T-helper 2 cell (primary cell): ENCODE measurements at places on chromosomes 11 and 22.

DNA sequence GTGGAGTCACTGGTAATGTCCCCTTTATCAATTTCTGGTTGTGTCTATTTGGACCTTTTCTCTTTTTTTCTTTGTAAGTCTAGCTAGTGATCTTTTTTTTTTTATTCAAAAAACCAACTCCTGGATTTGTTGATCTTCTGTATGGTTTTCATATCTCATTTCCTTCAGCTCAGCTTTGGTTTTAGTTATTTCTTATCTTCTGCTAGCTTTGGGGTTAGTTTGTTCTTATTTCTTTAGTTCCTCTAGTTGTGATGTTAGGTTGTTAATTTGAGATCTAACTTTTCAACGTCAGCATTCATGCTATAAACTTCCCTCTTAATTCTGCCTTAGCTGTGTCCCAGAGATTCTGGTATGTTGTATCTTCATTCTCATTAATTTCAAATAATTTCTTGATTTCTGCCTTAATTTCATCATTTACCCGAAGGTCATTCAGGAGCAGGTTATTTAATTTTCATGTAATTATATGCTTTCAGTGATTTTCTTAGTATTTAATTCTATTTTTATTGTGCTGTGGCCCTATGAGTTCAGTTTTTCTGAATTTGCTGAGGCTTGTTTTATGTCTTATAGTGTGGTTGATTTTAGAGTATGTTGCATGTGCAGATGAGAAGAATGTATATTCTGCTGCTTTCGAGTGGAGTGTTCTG is 29.0 kb downstream of the PI4KA start:
- DNase-seq, result no peak

- no peak for DNase-seq
These were observed 1.3 kb downstream of the TCN1 start for GRCh38 chr11:59865031-59865430.

- DNase-seq, result no peak
These were observed 12.7 kb downstream of the BLID start for GRCh38 chr11:122103321-122103720.

DNA sequence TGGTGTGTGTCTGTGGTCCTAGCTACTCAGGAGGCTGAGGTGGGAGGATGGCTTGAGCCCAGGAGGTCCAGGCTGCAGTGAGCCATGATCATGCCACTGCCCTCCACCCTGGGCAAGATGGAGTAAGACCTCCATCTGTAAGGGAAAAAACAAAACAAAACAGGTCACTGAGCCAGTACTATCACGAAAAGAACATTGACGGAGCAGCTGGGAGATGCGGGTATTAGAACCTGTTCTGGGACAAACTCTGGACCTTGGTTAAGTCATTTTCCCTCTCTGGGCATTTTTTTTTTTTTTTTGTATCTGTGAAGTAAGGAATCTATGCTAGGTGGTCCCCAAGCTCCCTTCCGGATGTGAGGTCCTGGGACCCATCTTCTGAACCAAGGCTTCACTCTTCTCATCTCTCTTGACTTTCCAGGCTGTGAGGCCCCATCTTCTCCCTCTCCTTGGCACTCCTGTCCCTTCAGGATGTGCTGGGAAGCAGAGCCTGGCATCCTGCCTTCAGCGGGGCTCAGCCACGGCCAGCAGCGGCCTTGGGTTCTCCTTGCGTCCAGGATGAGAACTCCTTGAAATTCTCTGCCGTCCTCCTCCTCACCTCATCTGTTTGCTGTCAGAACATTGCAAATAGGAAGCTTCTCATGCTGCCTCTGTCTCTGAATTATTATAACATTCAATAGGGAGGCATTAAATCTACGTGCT is 130.8 kb downstream of the GRIK4 start:
- DNase-seq, result no peak

- DNase-seq, result no peak
These were observed 36.1 kb downstream of the UBASH3B start for GRCh38 chr11:122691549-122692150.

GRCh38 chr11:100920593-100920992 is 209.0 kb downstream of the PGR start:
- DNase-seq, result no peak

DNA sequence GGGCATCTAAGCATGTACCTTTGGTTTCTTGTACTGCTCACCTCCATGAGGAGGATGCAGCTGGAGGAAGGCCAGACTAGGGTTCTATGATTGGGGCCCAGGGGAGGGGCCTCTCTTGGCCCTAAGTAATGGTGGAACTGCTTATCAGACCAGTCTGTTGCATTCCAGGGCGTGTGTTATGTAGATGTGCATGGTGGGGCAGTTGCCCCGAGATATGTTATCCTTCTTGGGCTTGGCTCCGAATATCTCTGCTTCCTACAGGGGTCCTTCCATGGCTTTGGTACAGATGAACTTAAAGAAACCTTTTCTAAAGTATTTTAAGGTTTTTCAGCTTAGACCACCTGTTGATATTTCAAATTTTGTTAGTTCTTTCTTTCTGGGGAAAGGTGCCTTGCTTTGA is 126.0 kb downstream of the SWAP70 start:
- no peak for DNase-seq

- DNase-seq, result no peak
These were observed 143.4 kb downstream of the FCHSD2 start for GRCh38 chr11:72998676-72999075.

DNA sequence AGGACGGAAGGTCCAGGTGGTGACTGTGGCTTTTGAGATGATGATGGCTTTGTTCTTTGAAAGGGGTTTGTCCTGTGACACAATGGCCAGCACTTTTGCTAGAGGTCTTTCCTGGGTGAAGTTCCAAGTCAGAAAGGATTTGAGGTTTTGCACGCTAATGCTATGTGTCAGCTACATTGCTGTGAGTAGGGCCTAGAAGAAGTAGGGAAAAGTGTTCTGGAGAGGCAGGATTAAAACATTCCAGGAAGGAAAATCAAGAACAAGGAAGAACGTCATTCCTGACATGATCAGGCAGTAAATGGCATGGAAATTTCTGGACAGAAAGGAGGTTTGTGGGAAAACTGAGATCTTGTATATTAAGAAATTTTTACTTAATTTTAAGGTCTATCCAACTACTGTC is 290.7 kb downstream of the NTM start:
- no peak for DNase-seq

DNA sequence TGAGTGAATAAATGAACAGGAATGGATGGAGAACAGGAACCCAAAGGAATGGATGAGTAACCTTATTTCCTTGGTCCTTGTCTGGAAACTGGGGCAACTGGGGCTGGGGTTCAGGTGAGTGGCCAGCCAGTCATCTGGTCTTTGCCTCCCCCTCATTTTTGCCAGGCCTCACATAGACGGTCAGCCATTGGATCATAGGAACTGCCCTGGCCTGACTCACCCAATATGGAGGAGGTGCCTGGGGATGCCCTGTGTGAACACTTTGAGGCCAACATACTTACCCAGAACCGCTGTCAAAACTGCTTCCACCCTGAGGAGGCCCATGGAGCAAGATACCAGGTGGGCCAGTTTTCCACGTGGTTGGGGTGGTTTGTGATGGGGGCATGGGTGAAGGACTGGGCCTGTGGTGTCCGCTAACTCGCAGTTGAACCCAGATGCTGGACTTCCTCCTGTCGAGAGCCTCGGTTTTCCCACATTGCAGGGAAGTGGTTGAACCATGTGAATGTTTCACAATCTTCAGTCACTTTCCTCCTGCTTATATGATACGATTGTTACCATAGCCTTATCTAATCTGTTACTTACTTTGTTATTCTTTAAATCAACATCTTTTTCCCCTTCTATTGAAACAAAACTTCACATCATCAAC is 4.4 kb downstream of the TRIOBP start:
- DNase-seq, result no peak

DNA sequence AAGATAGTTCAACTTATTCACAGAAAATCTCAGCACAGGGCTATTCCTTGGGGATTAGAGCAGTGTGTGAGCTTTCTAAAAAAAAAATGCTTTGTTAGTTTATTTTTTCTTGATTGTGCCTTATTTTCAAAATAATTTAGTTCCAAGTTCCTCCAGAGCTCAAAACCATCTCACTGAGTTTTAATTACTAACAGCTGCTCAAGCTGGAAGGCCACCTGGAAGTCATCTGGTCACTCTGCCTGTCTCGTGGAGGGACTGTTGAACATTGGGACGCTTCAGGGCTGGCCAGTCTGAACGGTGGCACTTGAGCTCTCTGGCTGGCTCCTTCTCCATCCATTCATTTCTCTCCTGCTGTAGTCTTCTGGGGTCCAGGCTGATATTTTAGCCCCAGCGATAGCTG is 4.0 kb downstream of the OR51E1 start:
- no peak for DNase-seq

DNA sequence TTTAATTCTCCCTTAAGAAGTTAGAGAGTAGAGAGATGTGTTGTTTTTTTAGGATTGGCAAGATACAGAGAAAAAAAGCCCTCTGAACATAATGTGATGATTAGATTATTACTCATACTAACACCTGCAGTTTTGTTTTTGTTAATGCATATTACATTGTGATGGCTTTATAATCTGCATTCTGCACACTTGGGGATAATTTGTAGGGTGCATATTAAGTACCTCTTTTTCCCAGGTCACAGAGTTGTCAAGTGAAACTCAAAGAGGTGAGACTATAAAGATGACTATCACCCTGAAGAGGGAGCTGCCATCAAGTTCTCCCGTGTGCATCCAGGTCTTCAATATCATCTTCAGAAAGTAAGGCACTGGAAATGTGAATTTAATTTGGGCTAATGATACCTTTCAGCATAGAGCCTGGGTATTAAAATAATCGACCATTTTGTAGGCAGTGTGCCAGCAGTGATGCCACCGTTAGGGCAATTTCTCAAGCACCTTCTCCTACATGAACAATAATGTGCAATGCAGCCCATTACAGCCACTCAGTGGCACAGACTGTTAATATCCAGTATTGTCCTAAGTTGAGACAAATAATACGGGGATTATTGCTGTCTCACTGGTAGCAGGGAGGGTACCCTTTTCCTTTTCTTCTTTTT is 16.2 kb downstream of the PIWIL4 start:
- DNase-seq, result no peak
